Endothelial cell of umbilical vein (primary cell): ENCODE measurements at places on chromosomes 3 and 15. TPM values are rescaled to one million over a fixed set of nuclear protein-coding genes. Genes with fewer than 3 reads are reported as not detected.

Gene ACTRT3
- 3.3 and 5.1 TPM in 2 replicates for total RNA-seq

Gene LTK
- total RNA-seq, result 0.15 and 0.21 TPM in 2 replicates

GRCh38 chr15:25181293-25182097 is 226.7 kb downstream of the SNRPN start:
- no peak for DNase-seq
- no peaks in the 10 kb centered on the region for H3K36me3 ChIP-seq
- H3K4me3 ChIP-seq, result no peak overlapping the region
- H3K27me3 ChIP-seq, result no peaks in the 10 kb centered on the region

DNA sequence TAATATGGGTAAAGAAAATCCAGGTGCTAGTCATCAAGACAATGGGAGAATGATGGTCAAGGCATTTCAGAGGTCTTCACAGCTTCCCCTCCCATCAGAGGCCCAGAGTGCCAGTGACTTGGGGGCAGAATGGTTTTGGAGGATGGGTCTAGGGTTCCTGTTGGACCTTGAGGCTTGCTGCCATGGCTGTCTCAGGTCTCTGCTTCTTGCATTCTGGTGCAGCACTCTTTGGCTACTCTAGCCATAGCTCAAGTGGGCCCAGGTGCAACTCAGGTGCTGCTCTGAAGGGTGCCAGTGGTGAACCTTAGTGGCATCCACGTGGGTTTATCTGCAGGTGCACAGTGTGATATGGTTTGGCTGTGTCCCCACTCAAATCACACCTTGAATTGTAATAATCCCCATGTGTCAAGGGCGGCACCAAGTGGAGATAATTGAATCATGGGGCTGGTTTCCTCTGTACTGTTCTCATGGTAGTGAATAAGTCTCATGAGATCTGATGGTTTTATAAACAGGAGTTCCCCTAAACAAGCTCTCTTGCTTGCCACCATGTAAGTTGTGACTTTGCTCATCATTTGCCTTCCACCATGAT is 48.5 kb upstream of the PEX5L start:
- no peaks in the 10 kb centered on the region for H3K36me3 ChIP-seq
- no peaks in the 10 kb centered on the region for H3K27me3 ChIP-seq
- H3K27ac ChIP-seq, result no peak overlapping the region
- no peaks in the 10 kb centered on the region for H3K4me1 ChIP-seq

- no peak overlapping the region for H3K27ac ChIP-seq
- H3K4me3 ChIP-seq, result no peak overlapping the region
- no peak for DNase-seq
- no peaks in the 10 kb centered on the region for H3K36me3 ChIP-seq
Measured at GRCh38 chr3:145286937-145287336, 874.0 kb downstream of the PLOD2 start.

- H3K4me1 ChIP-seq, result peaks cover 12% of the 10 kb centered on the region
- H3K27me3 ChIP-seq, result no peaks in the 10 kb centered on the region
- no peak overlapping the region for H3K4me3 ChIP-seq
- DNase-seq, result no peak
- H3K36me3 ChIP-seq, result no peaks in the 10 kb centered on the region
Measured at GRCh38 chr15:88911766-88912118, 1.4 kb downstream of the MFGE8 start.
